ENCODE measurements at places on chromosomes 1 and 21.

DNA sequence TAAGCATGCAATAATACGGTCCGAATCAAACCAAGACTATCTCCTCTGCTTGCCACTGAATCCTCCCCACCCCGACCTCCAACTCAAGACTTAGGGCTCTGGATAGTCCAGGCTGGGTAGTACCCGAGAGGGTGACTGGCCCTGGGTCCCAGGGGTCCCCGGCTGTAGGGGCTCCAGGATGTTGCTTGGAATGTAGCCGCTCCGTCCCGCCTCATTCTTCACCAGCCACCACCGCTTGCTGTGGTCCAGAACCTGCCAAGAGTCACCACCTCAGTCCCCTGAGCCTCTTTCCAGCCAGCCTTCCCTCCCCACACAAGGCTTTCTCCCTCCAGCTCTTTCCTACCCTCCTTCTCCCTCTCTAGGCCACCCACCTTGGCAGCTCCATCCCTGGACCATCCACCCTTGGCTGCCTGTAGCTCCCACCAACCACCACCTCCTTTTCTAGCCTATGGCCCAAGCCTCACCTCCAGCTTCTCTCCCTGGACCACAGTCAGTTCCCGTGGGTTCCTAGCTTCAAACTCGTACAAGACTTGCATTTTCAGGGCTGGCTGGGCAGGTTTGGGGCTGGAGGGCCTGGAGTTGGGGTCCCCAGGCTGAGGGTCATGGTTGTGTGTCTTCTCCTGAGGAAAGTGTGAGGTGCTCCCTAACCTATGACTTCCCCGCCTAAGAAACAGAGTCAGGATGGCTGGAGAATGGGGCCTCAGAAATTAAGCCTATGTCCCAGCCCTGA, 10.9 kb upstream of the GSTM3 start:
- DNase-seq: no peak

GRCh38 chr1:107964336-107965109, 457 bp downstream of the VAV3 start:
- no peak for DNase-seq

- DNase-seq: no peak
These were observed 30.2 kb downstream of the RUNX3 start for GRCh38 chr1:24899581-24900485.

DNA sequence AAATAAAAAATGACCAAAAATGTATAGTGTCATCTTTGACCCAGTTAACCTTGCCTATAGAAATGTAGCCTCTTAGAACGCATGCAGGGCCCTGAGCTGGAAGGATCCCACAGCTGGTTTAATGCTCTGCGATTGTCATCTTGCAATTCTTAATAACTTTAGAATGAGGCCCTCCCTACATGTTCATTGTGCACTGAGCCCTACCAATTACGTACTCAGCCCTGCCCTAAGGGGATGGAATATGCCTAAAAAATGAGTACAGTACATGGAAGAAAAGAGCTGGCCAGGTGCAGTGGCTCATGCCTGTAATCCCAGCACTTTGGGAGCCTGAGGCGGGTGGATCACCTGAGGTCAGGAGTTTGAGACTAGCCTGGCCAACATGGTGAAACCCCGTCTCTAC, 57.8 kb upstream of the BCAR3 start:
- no peak for DNase-seq

DNA sequence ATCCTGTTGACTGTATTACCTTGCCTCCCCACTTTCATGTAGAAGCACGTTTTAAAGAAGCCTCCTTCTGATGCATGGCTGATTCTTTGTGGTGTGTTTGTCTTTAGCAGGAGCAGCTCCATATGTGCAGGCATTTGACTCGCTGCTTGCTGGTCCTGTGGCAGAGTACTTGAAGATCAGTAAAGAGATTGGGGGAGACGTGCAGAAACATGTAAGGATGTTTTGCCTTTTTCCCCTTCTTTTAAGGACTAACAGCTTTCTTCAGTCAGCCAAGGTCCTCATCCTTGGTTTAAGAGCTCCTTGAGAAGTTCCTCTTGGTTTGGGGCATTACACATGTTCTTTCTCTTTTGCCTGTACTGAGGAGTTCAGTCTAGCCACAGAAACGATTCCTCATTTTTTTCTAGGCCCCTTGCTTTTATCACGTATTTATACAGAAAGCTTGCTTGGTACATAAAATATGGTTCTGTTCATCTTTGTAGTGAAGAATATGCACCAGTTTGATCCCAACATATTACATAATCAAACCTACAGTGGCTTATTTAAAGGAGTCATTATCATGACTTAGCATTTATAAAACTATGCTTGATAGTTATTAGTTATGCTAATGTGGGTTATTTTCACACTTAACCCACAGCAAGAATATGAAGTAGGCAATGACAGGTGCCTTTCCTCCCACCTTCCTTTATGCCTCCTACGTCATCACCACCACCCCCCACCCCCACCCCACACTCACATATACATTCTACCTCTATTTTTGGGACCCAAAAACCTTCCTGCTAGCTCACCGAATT, 19.6 kb downstream of the CAP1 start:
- no peak for DNase-seq

DNA sequence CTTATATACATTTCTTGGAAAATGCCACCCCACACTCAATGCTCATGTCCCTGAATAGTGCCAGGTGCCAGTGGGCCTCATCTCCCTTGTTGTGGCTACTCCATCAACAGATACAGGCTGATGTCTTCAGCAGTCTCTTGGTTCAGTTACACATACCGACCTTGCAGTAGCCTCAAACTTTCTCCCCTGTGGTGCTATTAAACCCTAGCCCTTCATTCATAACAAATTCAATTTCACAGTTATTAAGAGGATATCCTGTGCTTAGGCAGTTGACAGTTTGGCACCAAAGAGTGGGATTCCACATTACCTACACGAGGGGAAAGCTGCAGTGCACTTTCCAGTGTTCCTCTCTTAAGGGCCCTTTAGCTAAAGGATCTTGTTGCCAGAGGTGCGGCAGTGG, 35.9 kb upstream of the CAMK1G start:
- DNase-seq: no peak

GRCh38 chr21:36606287-36606982, 92.5 kb upstream of the SIM2 start:
- no peak for DNase-seq

- DNase-seq: no peak
These were observed 25.5 kb downstream of the GBP2 start for GRCh38 chr1:89100412-89100811.

- DNase-seq: no peak
These were observed 602.8 kb downstream of the KCNT2 start for GRCh38 chr1:196005426-196005825.

DNA sequence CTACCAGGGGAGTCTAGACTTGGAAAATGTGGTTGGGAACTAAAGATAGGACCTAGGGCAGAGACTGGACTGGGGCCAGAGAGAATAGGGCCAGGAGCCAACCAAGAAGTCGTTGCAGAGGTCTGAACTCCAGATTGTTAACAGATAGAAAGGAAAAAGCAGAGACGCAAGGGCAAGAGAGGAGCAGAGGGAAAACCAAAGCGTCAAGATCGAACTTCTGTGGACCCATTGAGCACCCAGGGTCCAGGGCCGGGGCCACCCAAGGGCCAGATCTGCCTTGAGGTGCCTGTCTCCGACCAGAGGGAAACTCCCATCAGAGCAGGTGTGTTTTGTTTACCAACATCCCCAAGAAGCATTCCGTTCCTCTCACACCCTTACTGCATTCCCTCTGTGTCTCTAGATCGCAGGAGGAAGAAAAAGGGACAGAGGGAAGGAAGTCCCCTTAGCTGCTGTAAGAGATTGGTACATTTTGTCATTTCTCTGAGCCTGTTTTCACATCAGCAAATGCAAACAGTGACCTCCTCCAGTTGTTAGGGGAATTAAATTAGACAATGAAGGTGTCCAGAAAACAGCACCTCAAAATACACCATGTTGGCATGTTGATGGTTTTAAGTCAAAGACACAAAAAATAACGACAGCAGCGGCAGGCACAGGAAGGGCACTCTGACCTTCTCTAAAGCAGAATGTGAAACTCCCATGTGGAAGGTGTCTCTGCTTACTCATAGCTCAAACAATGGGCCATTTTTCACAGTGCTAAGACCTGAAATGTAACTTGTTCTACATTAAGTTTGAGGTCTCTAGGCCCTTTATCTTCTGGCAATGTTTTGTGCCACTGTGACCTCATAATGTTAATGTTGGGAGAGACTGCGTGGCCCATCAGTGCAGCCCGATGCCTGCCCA, 105.8 kb upstream of the RAB4A start:
- DNase-seq: no peak

DNA sequence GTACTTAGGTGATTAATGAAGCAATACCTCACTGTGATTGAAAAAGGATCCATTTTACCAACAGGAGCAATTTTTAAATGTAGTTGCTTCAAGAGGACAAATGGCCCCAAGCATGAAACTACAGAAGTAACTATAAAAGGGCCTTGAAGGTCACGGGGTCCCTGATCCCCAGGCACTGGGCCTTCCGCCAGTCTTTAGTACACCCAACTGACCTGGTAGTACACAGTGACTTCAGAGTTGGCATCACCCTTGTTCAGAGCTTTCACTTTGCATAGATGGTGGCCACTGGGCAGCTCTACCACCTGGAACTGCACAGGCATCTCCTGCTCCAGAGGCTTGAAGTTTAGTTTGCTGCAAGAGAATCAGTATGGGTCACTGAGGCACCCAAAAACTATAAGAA, 84.3 kb downstream of the NRDC start:
- no peak for DNase-seq

DNA sequence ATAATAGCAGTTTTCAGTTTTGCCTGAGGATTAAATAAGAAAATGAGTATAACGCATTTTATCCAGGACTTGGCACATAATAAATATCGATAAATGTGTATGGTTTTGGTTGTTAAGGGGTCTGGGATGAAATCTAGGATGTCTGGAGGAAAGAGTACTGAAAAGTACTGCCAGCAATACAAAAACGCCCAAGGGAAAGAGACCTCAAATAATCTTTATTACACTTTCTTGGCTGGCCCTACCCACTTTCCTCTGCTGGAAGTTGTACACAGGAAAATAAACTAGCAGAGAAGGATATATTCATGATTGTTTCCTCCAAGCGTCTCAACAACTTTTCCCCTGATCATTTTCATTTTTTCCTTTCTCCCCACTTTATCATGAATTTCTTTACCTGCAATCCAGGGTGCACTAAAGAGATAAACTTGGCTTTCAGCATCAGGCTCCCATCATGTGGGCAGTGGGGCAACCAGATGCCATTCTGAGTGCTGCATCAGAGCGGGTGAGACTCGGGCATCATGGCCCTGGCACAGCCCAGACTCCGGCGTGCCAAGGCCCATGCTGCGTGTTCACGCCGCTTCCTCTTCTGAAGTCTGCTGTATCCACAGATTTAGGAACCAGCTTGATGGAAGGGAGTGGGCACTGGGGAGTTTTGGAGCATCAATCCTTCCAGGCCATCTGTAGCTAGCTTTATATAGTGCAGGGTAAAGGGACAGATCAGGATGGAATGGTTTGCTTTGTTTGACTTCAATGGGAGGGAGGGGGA, 35.8 kb upstream of the PLXNA2 start:
- DNase-seq: no peak

DNA sequence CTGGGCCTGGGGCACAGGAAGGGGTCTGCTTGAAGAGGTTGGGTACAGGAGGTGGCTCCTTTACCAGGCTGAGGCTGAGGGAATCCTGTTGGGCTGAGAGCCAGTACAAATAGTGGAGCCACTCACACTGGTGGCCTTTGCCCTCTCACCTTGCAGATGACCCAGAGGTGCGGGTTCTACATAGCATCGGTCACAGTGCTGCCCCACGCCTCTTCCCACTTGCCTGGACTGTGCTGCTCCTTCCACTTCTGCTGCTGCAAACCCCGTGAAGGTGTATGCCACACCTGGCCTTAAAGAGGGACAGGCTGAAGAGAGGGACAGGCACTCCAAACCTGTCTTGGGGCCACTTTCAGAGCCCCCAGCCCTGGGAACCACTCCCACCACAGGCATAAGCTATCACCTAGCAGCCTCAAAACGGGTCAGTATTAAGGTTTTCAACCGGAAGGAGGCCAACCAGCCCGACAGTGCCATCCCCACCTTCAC, 1.8 kb upstream of the SLC50A1 start:
- no peak for DNase-seq

GRCh38 chr1:201424146-201424545, 2.6 kb upstream of the TNNI1 start:
- no peak for DNase-seq

GRCh38 chr21:45055861-45056260, 18.5 kb upstream of the ADARB1 start:
- no peak for DNase-seq

DNA sequence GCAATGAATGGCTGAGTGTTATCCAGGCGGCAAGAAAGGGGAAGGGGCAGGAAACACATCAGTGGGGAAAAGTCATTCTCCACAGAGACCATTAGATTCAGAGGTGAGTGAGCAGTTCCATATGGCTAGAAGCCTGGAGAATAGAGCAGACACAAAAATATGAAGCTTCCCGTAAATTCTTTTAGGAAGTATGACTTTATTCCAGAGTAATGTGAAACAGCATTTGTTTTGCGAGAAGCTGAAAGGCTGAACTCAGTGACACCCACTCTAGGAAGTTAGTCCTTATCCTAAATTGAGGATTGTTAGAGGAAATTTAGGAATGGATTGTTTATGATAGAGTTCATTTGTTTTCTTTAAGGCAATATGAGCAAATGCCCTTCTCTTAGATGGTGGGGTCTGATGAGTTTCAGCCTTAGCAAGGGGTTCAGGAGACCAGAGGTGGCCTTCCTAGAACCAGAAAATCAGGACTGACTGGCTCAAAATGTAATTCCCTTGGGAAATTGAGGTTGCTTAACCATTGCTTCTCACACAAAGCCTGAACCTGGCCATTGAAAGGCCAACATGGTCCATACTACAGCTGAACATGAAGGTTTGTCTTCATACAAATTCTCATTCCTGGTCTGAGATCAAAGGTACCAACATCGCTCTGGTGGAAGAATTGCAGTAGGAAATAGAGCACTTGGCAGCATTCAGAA, 167.5 kb downstream of the TPR start:
- DNase-seq: no peak

DNA sequence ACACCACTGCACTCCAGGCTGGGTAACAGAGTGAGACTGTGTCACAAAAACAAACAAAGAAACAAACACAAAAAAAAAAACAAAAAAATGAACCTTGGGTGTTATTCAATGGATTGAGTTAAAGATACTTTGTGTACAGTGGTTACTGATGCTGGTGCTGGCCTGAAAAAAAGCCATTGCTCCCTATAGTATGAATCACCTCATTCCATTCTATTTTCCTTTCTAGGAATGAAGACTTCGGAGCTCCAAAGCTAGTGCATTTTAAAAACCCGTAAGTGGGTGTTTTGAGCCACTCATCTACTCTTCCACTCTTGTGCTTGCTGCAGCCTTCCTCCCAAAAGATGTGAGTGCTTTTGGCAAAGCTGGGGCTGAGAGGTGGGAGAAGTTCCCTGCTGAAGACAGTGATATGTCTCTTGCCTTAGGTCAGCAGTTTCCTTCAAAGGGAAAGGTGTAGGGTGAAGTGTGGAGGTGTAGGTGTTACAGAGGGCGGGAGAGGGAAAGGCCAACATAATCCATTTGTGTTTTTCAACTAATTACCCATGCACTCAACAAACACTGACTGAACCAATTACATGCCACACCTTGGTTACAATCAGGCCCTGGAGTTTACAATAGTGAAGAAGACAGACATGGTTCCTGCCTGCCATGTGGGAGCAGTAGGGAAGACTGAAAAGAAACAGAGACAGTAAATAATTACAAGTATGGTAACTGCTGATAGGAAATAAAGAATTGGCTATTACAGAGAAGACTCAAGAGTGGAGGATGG, 55.0 kb upstream of the SERBP1 start:
- no peak for DNase-seq

Data from stimulated activated CD4-positive, alpha-beta T cell treated with anti-CD3 and anti-CD28 coated beads, TNF-alpha, amount 100 ng/mL, for 4 hours (primary cell).